ENCODE measurements at places on chromosomes 3 and 15.
A peak's percentile ranks its signal among the peaks of the same experiment; 100 is the strongest.

DNA sequence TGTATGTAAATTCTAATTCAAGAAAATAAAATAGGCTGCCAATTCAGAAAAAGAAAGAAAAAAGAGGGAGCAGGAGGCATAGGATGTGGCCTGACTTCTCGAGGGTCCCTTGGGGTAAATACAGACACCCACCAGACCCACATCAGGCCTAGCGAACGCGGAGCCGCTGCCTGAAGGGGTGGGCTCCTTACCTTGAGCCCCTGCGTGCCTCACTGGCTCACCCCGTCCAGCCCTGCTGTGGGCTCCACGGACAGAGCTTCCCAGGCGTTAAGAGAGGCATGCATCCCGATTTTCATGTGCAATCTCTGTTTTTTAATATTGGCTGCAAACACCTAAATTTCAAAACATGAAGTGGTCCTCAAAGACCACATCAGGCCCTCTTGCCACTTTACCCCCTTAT, 257.8 kb downstream of the PLCL2 start:
- no peak for DNase-seq

- DNase-seq: no peak
These were observed 32.3 kb downstream of the SLC4A7 start for GRCh38 chr3:27451842-27452241.

DNA sequence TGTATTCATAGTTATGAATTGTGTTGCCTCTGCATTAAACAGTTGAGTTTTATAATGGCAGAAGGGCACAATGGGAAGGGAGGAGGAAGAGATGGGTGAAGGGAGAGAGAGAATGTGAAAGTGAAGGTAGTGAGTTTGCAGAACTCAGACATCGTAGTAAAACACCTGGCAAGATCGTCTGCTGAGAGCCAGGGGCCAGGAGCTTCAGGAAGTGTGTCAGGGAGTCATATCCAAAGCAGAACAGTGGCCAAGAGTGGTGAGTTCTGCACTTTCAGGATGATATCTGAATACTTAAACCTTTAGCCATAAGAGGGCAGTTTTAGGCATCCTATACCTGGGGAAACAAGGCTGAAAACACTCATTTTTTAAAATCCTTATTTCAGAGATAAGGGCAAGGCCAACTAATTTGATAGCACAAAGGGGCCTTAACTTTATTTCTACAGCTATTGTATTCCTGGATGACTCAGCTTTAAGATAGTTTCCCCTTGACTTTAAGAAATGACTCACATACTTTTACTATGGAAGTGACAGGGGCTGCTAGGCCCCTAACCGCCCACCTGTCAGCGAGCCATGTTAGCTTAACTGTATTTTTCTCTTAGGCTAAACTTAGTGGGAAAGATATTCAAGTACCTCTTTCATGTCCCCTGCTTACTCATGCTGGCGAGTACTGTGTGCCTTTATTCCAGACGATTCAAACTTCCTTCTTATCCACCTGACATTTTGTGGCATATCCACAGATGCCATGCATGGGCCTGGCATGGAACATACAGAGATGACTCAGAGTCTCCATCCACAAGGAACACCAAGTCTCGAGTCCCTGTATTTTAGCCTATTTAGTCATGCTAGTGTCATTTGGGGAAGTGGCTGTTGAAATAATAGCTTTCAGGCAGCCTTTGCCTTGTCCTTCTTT, 53.9 kb downstream of the RLBP1 start:
- DNase-seq: peak; percentile 75

- DNase-seq: no peak
These were observed 119.7 kb downstream of the SST start for GRCh38 chr3:187550446-187550845.

GRCh38 chr3:134235577-134236076, 15.0 kb downstream of the RYK start:
- no peak for DNase-seq

- no peak for DNase-seq
These were observed 22.7 kb upstream of the NIPA2 start for GRCh38 chr15:22815766-22816165.

DNA sequence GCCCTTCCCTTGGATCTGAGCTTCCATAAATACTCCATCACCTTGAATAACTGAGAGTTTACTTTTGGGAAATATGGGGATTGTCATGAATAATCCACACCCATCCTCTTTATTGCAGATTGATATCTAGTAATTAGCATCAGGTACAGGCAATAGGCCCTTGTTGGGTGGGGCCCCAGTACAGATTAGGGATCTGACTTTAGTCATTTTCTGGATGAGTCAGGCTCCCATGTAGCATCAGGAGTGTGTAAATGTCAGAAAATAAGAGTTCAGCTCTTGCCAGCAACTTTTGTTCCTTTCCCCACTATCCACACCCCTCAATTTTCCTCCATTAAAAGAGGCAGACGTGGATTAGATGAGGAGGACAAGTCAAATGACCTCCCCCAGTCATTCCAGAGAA, 17.7 kb upstream of the SNRK start:
- no peak for DNase-seq

- DNase-seq: no peak
These were observed 215.5 kb upstream of the LMCD1 start for GRCh38 chr3:8286086-8286485.

- peak; percentile 11 for DNase-seq
These were observed 30.7 kb upstream of the CDCP1 start for GRCh38 chr3:45176912-45177311.

DNA sequence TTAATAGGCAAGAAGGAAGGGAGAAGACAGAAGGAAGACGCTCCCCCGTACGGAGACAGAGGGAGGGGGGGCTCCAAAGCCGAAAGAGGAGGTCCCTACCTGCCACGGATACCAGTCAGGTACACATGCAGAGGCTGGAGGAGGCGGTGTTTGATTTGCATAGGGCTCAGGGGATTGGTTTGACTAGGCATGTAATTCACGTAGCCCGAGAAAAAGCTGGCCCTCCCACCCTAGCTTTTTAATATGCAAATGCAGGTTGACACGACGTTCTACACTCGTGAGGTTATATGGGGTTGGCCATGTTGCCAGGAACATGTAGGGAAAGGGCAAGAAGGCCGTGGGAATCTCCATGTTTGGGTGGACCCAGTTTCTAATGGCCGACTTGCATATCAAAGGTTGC, 29.8 kb downstream of the ZNF592 start:
- DNase-seq: no peak

DNA sequence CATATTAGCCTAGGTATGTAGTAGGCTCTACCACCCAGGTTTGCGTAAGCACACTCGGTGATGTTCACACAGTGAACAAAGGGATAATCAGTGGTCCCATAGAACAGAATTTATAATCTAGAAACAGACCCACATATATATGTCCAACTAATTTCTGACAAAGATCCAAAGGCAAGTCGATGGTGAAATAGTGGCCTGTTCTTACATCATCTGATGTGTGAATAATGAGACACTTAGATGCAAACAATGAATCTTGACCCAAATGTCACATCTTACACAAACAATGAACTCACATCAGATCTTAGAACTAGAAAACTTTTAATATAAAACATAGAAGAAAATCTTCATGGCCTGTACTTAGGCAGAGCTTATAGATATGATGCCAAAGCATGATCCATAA, 17.6 kb upstream of the TM2D3 start:
- no peak for DNase-seq

DNA sequence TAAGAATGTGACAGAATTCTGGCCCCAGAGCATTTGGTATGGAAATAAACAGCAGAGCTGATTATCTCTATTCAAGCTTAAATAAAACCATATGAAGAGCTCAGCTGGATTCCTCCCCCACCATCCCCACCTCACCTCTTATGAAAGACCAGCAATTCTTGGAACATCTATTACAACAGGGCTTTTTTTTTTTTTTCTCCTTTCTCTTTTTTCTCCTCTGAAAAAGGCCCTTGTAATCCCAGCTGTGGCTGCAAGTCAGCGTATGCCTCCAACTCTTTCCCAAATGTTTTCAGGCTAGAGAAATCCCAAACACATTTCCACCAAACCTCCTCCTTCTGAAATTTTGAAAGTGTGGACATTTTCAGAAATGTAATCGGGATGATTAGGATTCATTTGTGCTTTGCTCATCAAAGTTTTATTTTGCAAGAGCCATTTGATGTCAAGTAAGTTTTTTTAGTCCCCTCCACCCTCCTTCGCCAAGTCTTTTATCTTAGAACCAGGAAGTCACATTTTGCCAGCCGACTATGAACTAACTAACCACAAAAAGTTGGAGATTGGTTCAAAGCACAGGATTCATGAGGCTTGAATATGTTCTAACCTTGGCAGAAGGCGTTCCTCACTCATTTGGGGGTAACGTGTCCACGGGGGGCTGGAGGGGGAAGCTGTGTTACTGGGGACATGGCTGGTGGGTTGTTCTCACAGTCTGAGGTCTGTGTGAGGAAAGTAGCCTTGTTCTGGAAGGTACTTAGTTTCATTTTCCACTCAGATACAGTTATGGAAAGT, 142.0 kb upstream of the PDZRN3 start:
- DNase-seq: no peak

DNA sequence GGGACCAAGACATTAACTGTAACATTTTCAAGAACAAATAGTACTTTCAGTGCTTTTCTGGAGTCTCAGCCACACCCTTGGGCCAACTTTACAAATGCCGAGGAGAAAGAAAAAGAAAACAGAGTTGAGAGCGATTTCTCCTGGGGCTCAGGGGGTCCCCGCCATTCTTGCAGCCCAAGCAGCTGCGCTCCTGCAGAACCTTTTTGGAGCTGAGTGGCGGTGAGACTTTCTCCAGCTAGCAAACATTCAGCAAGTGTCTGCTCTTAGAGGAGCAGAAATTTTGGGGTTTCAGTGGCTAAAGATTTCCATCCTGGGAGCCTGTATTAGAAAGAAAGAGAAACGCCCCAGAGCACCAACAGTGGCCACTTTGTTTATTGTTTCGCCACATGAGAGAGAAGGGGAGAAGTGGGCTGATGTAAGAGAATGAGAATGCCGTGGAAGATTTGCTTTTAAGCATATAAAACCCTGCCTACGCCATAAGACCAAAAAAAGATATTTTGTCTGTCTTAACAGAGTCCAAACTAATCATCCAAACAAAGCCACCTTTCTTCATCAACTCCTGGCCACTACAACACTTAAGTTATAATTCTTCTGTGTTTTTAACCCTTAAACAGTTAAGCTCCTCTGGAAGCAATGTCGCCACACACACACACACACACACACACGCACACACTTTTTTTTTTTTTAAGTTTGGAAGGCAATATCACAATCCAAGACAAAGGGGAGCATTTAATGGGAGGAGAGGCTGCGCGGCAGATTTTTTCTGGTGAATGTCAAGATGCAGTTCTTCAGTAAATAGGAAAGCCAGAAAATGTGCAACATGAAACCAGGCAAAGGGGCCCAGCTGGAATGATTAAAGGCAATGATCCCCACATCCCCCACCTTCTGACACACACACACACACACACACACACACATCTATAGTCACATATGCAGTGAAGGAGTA, 19.2 kb downstream of the EID1 start:
- DNase-seq: no peak

DNA sequence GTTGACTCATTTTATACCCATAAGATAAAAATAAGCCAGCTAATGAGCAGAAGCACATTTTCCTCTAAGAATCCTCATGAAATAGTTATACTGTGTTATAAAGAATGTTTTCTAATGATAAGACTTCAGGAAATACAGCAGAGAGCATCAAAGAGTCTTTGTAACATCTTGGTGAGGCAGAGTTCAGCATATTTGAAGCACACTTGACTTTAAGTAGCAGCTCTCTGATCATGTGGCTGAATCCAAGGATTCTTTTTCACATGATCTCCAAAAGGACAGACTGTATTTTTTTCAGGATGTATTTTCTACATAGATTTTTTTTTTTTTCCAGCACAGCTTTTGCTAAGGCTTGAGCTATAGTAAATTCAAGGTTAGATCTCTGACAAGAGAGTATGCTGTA, 195.1 kb downstream of the SI start:
- no peak for DNase-seq

DNA sequence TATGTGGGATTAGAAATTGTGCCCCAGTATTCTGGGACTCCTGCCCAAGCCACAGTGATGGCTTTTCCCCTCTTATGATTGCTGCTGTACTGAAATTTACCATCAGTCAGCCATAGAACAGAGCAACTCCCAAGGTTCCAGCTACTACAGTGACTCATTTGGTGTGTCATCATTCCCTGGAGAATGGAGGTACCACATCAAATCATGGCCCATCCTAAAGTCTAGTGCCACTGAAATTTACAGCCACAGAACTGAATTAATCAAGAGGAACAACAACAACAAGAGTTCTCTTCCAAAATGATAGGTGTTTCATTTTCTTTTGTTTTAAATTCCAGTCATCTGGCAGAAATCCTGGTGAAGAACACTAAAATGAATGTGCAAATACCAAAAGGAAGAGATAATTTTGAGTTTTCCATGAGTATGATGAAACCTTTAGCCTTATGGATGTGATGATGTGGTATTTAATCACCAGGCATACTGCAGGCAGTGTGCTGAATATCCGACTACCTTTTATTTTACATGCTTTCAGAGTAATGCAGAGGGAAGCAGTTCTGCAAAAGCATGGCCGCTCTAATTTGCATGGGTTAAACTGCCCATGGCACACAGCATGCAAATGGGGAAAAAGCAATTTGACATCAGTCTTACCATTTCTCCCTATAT, 75.6 kb upstream of the SLC2A2 start:
- DNase-seq: no peak

- DNase-seq: no peak
These were observed 268.7 kb upstream of the THRB start for GRCh38 chr3:24763393-24763792.

DNA sequence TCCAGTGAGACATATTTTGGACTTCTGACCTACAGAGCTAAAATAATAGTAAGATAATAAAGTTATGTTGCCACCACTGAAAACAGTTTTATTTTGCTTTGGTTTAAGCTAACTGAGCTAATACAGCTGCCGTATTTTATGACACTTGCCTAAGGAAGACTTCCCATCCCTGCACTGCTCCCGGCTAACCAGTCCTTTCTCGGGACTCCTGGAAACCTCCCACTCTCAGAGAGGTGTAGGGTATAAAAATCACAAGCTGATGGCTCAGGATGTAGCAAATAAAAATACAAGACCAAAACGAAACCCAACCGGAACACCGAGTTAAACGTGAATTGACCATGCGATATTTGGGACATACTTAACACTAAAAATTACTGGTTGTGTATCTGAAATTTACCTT, 448 bp upstream of the KBTBD12 start:
- no peak for DNase-seq

GRCh38 chr3:96796101-96796500, 18.3 kb upstream of the EPHA6 start:
- no peak for DNase-seq

DNA sequence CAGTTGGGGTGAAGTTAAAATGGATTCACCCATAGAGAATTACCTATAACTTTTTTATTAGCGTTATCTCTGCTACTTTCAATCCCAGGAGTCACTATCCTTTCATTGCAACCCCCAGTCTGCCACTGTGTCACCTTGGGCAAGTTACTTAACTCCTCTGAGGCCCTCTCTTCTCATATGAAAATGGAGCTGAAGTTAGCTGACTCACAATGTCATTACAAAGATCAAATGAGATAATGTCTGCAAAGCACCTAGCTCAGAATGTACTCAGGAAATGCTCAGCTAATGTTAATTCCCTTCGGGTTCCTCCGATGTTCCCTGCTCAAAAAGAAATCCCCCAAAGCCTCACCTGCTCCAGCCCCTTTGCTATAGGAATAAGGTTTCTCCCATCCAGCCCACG, 50.0 kb downstream of the TRIM42 start:
- no peak for DNase-seq
